ENCODE measurements at places on chromosomes 4 and X. TPM values are rescaled to one million over a fixed set of nuclear protein-coding genes. Genes with fewer than 3 reads are reported as not detected.

Gene NUP62CL
- 20.5 TPM for polyA plus RNA-seq

Gene PLK4
- polyA plus RNA-seq = 6.5 TPM

Gene STX18
- polyA plus RNA-seq = 36.6 TPM

Gene LARP7
- polyA plus RNA-seq = 57.0 TPM

Gene TSPAN7
- 41.4 TPM for polyA plus RNA-seq

Gene RELL1
- polyA plus RNA-seq = 4.4 TPM

Gene TNMD
- 1.1 TPM for polyA plus RNA-seq
